ENCODE measurements at places on chromosomes 13 and 19.

DNA sequence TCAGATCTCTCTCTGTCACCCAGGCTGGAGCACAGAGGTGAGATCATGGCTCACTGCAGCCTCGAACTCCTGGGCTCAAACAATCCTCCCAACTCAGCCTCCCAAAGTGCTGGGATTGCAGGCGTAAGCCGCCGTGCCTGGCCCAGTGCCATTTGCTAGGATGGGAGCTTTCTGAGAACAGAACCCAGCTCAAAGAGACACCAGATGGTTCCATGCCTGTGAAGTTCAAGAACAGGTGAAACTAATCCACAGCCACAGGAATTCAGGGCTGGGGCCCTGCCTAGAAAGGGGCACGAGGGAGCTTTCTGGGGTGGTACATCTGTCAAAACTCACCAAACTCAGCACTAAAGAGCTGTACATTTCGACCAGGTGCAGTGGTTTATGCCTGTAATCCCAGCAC lies 4.2 kb downstream of the SLC7A9 start:
- no peak for DNase-seq

- DNase-seq, result no peak
These were observed 195.3 kb downstream of the ITGBL1 start for GRCh38 chr13:101647760-101648159.

DNA sequence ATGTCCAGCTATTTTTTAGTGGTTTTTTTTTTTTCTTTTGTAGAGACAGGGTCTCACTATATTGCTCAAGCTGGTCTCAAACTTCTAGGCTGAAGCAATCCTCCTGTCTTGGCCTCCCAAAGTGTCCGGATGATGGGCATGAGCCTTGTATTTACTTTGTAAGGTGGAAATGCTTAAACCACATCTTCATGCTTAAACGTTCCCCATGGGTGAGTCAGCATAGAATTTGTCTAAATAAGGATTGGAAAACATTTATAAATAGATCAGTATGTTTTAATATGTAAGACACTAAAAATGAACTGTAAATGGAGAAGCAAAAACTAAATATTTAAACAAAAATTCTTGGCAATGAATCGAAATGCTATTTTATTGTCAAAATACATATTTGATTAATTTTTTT lies 698.0 kb downstream of the PCDH9 start:
- no peak for DNase-seq

DNA sequence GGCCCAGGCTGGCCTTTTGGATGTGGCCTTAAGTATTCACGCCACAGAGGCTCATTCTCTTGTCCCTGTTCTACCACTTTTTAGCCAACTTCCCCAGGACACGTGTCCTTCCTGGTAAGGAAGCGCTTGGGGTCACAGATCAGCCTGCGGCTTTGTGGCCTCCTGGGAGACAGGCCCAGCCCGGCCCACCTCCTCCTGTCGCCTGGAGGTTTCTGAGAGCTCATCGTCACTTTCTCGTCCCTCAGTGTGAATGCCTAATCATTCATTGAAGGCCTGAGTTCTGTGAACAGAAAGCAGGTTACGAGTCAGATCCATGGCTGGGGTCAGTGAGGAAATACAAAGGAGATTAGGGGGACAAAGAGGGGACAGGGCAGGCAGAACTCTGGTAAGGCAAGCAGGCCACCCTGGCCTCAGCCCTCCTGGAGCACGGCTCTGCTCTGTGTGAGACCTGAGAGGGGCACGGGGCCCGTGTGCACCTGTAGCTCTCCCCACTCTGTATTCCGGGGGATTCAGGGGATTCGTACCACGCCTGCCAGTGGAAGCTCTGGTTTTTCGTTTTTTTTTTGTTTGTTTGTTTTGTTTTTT lies 38.6 kb upstream of the TSHZ3 start:
- no peak for DNase-seq

- no peak for DNase-seq
These were observed 248.0 kb upstream of the MAB21L1 start for GRCh38 chr13:35724446-35724845.

DNA sequence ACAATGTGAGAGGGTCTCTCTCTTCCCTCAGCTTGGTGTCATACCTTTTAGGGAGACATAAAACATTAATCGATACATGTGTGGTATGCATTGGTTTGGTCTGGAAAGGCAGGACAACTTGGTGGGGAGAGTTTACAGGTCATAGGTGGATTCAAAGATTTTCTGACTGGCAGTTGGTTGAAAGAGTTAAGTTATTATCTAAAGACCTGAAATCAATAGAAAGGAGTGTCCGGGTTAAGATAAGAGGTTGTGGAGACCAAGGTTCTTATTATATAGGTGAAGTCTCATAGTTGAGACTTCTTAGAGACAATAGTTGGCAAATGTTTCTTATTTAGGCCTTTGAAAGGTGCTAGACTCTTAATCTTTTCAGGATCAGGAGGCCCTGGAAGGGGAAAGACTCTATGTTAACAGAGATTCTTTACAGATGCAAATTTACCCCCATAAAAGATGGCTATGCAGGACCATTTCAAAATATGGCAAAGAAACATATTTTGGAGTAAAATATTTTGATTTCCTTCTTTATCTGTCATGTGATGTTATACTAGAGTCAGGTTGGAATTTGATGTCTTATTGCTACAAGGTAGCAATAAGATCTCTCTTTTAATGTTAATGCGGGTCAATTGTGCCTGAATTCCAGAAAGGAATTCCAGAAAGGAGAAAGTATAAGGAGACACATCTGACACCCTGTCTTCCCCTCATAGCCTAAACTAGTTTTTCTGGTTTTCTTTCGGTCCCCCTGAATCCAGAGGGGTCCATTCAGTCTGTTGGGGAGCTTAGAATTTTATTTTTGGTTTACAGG lies 59.2 kb upstream of the RCBTB2 start:
- no peak for DNase-seq

GRCh38 chr13:42807241-42807640 lies 25.9 kb downstream of the FAM216B start:
- no peak for DNase-seq

DNA sequence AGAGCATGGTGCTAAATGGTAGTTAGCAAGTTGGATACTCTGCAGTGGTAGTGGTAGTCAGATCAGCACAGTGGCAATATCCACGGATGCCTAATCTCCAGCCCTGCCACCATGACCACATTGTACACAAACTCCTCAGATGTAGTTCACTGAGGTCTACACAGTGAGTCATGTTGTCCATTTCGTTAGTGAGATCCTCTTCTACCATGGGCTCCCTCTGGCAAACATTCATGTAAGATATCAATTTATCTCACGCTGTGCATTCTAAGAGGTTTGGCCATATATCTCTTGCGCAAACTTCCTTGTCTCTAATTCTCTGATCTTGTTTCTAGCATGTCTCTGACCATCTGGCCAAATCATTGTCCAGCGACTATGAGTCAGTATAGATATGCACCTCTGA lies 58.2 kb downstream of the POLR1D start:
- DNase-seq, result no peak

- DNase-seq, result no peak
These were observed 203.9 kb downstream of the SHISA2 start for GRCh38 chr13:25847635-25848626.

DNA sequence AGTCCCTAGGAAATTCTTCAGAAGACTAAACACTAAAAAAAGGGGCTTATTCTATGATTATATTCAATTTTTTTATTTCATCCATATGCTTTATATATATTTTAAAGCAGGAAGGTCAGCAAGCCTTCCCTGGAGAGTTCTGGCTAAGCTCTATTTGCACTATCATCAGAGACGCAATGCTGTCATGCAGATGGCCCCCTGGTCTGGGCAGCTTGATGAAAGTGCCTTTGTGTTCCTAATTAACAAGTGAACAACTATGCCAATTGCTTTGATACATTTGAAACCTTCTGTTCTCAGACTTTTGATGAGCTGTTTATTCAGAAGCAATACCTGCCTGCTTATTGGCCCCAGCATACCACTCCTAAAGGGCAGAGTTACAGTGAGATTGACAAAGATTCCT lies 1344.6 kb downstream of the OLFM4 start:
- no peak for DNase-seq

- DNase-seq, result no peak
These were observed 33.4 kb downstream of the CAB39L start for GRCh38 chr13:49410477-49410876.
